Type B pancreatic cell (in vitro differentiated cells): ENCODE measurements at places on chromosomes 12 and 14.

DNA sequence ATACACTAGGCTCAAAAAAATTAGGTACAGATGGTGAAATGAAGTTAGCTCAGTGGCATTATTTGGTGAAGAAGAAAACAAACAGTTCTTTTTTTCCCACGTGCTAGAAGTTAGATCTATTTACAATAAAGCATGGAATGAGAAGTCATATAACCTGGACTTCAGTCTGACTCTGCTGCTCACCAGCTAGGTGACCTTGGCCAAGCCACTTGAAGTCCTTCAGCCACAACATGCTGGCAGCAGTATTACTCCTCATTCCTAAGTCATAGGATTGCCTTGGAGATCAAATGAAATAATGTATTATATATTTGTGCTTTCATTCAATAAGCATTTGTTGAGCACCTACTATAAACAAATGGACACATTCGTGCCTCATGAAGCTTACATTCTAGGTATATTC, 45.2 kb downstream of the PTHLH start:
- no peak for DNase-seq
- no peaks in the 10 kb centered on the region for H3K4me1 ChIP-seq
- peaks cover 30% of the 10 kb centered on the region for H3K27me3 ChIP-seq
- no peak overlapping the region for H3K27ac ChIP-seq
- H3K36me3 ChIP-seq, result no peaks in the 10 kb centered on the region

DNA sequence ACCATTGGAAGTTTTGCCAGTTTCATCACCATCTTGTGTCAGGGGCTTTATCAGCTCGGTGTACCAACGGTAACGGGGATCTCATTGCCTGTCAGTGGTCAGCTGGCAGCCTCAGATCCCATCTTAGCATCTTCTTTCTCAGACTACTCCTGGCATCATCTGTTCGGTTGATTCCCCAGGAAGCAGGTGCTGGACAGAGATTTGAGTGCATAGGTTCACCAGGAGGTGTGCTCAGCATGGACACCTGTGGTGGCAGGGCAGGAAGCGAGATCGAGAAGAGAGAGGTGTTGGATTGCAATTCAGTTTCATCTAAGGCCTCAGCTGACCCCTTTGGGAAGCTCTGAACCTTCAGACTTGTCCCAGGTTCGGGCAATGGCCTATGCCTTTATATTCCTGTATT, 76.0 kb downstream of the C12orf75 start:
- no peak overlapping the region for H3K4me3 ChIP-seq
- H3K27ac ChIP-seq, result no peak overlapping the region
- DNase-seq, result no peak
- H3K27me3 ChIP-seq, result no peaks in the 10 kb centered on the region

DNA sequence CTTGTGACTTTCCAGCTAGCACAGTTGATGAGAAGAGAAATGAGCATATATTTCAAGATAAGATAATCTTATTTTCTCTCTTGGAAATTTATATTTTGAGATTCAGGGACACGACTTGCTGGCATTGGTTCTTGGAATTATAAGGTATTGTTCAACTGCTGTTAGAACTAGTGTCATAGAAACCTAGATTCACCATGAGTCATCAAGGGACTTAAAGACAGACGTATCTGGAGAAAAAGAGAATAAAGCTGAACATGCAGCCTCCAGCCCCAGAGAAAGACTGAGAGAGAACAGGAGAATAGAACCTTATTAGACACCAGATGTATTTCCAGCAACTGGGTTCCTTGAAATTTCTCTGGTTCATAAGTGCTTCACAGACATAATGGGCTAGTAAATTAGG, 194.4 kb upstream of the PPFIA2 start:
- no peaks in the 10 kb centered on the region for H3K27me3 ChIP-seq
- no peak overlapping the region for H3K4me3 ChIP-seq
- H3K4me1 ChIP-seq, result no peaks in the 10 kb centered on the region
- H3K27ac ChIP-seq, result no peak overlapping the region
- no peaks in the 10 kb centered on the region for H3K36me3 ChIP-seq
- no peak for DNase-seq

DNA sequence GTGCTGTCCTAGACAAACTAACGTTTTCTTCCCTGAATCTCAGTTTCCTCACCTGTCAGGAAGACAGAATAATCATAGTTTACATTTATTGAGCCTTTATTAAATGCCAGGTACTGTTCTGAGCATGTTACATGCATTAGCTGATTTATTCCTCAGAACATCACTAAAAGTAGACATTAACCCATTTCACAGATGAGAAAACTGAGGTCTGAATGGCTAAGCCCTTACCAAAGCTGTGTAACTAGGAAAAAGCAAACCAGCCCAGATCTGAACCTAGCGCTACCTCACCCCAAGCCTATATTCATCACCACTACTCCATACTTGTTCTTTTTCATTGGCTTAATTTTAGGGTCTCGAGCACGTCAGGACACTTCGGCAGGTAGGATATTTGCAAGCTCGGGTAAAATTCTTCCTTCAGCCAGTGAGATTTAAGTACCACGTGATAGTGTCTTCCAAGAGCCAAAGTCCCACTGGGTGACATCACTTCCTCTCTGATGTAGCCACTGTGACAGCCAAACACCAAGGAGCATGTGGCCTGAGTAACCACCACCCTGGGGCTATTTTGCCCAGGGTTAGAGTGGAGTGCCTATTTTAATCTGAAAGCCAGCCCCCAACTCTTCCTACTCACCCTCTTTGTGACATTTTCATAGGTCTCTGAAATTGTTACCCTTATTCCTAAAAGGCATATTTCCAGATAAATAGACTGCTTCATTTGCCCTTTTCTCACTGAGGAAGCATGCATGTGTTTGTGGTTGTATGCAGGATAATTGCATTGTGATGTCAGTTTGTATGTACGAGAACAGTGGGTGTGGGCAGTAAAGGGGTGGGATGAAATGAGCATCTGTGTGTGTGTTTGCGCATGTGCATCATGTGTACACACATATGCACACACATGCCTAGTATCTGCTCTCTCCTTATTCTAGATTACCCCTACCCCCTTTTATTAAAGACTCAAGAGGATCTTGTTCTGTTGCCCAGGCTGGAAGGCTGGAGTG, 62.2 kb upstream of the WSCD2 start:
- H3K36me3 ChIP-seq, result no peaks in the 10 kb centered on the region
- DNase-seq, result no peak
- H3K27me3 ChIP-seq, result peaks cover 19% of the 10 kb centered on the region
- H3K4me1 ChIP-seq, result peaks cover 12% of the 10 kb centered on the region
- H3K27ac ChIP-seq, result no peak overlapping the region

- H3K27me3 ChIP-seq, result no peaks in the 10 kb centered on the region
- no peak for DNase-seq
- no peak overlapping the region for H3K4me3 ChIP-seq
- peaks cover 60% of the 10 kb centered on the region for H3K36me3 ChIP-seq
Measured at GRCh38 chr12:2825132-2825531, 9.7 kb downstream of the NRIP2 start.

GRCh38 chr14:56581041-56581727, 1.6 kb downstream of the TMEM260 start:
- H3K36me3 ChIP-seq, result no peaks in the 10 kb centered on the region
- peak overlapping the region; percentile 93 for H3K4me3 ChIP-seq
- no peak for DNase-seq
- H3K4me1 ChIP-seq, result peaks cover 27% of the 10 kb centered on the region
- H3K27ac ChIP-seq, result peak overlapping the region; percentile 12

DNA sequence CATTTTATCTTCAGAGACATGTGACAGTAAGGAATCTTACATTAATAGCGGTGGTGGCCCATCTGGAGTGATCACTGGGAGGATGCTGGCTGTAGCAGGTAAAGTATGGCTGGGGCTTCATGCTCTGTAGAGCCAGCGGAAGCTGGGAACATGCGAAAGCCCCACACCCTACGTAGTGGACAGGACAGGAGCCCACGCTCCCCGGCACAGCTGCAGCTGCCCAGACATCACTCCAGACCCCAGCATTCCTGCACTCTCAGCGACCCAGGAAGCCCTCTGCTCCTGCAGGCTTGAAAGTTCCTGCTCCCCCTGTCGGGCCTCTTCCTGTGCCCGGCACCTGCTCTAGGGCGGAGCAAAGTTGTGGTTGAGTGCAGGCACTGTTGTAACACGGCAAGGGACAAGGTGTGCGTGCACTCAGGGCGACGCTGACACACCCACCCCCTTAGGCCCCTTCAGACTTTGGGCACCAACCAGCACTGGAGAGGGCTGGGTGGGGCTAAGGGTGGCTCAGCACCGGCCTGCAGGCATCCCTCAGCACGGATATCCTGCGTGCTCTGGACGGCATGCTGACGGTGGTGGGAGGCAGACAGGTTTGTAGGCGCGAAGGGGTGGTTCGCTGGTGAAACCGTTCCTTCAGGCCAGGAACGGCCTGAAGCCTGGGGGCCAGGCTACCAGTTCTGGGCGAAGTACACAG, 568.3 kb downstream of the FSCB start:
- no peaks in the 10 kb centered on the region for H3K4me1 ChIP-seq
- H3K36me3 ChIP-seq, result no peaks in the 10 kb centered on the region
- no peaks in the 10 kb centered on the region for H3K27me3 ChIP-seq
- no peak overlapping the region for H3K27ac ChIP-seq

DNA sequence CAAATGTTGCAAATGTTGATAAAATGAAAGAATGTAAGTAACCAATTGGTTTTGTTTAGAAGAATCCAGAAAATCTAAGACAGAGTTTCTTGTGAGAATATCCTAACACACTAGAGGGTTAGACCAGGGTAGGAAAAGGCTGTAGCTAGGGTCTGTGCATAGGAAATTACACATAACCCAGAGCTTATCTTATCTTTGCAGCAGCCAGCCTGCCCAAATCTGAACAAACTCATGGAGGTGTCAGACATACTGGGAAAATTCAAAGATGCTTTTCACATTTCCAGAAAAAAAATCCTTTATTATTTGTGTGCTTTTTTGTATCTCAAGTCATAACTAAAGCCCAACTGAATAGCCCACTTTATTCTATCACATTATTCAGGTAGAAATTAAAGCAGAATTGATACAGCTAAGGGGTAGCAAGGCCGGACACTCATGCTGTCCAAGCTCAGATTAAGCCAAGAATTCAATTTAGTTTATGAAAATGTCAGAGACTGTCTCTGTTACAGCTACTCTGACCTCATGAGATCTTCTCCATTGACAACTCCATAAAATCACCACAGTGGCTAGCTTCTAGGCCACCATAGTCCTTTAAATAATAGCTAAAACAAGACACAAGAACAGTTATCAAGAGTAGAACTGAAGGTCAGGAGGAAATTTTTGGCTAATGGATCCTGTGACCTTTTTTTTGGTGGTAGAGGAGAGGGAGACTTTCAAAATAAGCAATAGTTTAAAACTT, 169.6 kb upstream of the RASSF8 start:
- H3K4me3 ChIP-seq, result no peak overlapping the region
- DNase-seq, result no peak
- no peaks in the 10 kb centered on the region for H3K36me3 ChIP-seq
- no peaks in the 10 kb centered on the region for H3K4me1 ChIP-seq
- peaks cover 13% of the 10 kb centered on the region for H3K27me3 ChIP-seq

- no peak for DNase-seq
- no peak overlapping the region for H3K4me3 ChIP-seq
- no peaks in the 10 kb centered on the region for H3K27me3 ChIP-seq
- no peaks in the 10 kb centered on the region for H3K36me3 ChIP-seq
- no peak overlapping the region for H3K27ac ChIP-seq
Measured at GRCh38 chr14:79841433-79841832, 369.9 kb downstream of the DIO2 start.

DNA sequence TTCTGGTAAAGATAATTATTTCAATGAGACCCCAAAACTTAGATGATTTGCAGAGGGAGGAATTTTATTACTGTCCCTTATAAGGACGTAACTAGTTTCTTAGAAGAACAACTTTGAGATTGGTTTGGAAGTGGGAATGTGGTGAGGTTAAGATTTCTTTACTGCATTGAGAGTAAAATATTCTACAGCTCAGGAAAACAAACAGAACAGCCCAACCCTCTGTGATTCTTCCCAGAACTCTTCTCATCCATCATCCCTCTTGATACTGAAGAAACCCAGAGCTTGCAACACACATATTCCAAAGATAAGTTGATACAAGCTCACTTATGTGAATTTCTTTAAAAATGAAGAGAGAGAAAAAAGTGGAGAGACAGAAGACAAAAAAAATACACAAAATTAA, 234.2 kb downstream of the CRADD start:
- no peak overlapping the region for H3K4me3 ChIP-seq
- H3K4me1 ChIP-seq, result no peaks in the 10 kb centered on the region
- DNase-seq, result no peak
- no peaks in the 10 kb centered on the region for H3K27me3 ChIP-seq

DNA sequence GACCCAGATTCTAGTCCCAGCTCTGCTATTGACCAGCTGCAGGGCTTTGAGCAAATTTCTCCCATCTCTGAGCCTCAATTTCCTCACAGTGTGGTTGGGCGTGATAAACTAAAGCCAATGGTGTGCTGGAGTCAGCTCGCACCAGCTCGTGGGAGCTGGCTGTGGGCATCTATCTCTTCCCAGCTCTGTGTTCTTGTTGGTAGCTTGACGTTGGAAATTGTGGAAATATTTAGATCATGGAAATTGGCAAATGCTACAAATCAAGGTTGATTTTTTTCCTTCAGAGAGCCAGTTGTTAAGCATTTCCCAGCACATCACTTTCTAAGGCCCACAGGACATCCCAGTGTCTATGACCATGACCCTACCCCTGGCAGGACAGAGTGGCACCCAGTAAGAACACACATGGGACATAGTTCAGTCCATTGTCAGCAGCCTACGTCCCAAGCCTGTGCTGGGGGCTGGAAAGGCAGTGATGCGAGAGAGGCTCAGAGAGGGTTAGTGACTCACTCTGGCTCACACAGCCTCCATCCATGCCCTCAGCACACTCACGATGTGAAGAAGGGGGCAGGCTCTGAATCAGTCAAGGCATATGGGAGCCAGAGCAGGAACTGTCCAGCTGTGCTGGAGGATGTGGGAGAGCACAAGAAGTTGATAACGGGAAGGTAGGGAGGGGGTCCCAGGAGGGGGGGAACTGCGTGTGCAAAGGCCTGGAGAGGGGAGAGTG, 77.6 kb downstream of the LGMN start:
- H3K4me1 ChIP-seq, result peaks cover 6% of the 10 kb centered on the region
- H3K4me3 ChIP-seq, result no peak overlapping the region
- no peaks in the 10 kb centered on the region for H3K36me3 ChIP-seq
- H3K27ac ChIP-seq, result no peak overlapping the region
- no peak for DNase-seq

DNA sequence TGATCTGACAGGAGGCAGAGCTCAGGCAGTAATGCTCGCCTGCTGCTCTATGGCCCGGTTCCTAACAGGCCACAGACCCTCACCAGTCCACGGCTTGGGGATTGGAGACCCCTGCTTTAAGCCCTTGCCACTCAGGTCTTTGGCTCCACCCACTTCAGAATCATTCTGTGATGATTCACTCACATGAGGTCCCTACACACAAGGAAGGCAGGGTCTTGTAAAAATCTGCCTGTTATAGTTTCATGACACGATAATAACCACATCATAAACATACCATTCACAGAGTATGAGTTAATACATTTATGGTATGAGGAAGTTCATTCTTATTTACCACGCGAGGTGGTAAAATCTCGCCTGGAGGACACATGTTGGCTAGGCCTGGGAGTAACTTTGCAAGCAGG, 29.0 kb upstream of the MAX start:
- peaks cover 4% of the 10 kb centered on the region for H3K4me1 ChIP-seq
- peak overlapping the region; percentile 94 for H3K27ac ChIP-seq
- H3K27me3 ChIP-seq, result no peaks in the 10 kb centered on the region
- no peak for DNase-seq
- no peak overlapping the region for H3K4me3 ChIP-seq
